ENCODE measurements at places on chromosomes 3 and 15.

DNA sequence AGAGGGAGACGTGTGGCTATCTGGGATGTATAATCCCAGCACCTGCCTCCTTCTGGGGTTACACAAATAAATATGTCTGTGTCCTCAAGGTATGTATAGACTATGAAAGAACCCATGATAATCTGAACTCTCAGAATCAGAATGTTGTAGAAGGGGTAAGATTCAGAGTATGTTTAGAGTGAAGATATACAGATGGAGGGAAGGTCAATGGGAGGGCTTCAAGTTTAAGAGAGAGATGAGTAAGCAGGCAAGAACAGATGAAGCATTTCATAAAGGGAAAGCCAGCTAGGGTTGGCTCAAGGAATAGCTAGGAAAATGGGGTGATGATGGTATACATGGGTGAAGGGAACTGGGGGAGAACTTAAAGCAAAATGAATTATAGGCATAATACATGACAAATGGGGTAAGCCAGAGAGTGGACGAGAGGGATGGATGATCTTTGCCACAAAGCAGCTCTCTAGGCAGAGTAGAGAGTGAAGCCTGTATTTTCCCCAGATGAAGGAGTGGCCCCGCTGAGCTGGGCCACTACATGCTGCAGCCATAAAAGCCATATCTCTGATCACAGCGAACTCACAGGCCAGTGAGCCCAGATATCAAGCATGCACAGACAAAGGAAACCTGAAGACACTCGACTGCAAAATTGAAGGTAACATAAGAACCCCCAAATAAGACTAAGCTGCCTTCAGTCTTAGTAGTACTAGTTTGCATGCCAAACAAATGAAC, 15.9 kb upstream of the ZBTB38 start:
- no peak for DNase-seq

- DNase-seq: no peak
Observed at GRCh38 chr3:45628746-45629145, 34.2 kb downstream of the LIMD1 start.

GRCh38 chr3:69091389-69092029, 6.8 kb downstream of the ARL6IP5 start:
- DNase-seq: no peak

GRCh38 chr3:26712211-26713026, 89.8 kb downstream of the LRRC3B start:
- peak; percentile 3 for DNase-seq

GRCh38 chr3:151037746-151038477, 47.6 kb upstream of the MED12L start:
- DNase-seq: peak; percentile 91

GRCh38 chr3:150410311-150411105, 2.4 kb downstream of the TSC22D2 start:
- DNase-seq: peak; percentile 12

DNA sequence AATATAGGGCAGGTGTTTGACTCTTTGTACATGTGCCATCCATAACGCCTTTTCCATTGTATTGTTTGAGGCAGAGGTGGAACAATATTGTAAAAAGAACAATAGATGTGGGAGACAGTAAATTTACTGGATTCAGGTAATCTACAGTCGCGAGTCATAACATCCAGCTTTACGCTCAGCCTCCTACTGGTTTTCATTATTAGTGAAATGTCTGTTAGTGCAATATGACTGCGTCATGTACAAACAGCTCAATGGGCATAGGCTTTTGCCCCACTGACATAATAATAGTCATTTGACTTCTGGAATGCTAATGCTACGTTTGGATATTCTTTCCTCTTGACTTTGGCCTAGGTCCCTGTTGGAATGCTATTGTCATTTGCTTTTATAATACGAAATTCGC, 9.5 kb downstream of the CACNA2D3 start:
- no peak for DNase-seq

- peak; percentile 53 for DNase-seq
Observed at GRCh38 chr15:44087578-44088465, 107.2 kb downstream of the FRMD5 start.

GRCh38 chr3:125186261-125186787, 26.2 kb downstream of the SLC12A8 start:
- DNase-seq: peak; percentile 34

- DNase-seq: no peak
Observed at GRCh38 chr3:133475245-133476010, 75.6 kb downstream of the BFSP2 start.

DNA sequence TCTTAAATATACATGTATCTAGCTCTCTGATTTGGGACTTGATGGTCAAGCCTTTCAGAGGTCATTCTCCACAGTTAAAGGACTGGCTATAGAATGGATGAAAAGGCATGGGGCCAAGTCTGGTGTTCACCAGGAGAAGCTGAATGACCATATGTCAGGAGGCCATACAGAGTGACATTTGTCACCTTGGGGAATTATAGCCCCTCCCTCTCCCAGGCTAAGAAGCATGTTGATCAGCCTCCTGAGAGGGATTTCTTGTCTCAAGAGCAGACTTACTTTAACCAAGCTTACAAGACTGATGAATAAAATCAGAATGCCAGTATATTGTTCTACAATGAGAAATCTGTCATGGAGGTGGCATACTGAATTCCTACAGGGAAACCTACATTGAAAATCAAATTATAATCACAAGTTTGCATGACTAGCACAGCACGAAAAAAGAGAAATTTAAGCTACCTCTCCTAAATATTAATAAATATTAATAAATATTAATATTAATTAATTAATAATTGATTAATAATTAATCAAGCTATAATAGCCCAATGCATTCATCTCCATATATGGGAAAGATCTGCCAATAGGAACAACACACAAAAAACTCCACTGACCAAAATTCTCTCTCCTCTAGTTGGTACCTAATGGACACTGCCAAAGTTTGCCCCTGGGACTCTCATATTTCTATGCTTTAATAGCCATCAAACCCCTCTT, 47.3 kb downstream of the ATP8B4 start:
- no peak for DNase-seq

DNA sequence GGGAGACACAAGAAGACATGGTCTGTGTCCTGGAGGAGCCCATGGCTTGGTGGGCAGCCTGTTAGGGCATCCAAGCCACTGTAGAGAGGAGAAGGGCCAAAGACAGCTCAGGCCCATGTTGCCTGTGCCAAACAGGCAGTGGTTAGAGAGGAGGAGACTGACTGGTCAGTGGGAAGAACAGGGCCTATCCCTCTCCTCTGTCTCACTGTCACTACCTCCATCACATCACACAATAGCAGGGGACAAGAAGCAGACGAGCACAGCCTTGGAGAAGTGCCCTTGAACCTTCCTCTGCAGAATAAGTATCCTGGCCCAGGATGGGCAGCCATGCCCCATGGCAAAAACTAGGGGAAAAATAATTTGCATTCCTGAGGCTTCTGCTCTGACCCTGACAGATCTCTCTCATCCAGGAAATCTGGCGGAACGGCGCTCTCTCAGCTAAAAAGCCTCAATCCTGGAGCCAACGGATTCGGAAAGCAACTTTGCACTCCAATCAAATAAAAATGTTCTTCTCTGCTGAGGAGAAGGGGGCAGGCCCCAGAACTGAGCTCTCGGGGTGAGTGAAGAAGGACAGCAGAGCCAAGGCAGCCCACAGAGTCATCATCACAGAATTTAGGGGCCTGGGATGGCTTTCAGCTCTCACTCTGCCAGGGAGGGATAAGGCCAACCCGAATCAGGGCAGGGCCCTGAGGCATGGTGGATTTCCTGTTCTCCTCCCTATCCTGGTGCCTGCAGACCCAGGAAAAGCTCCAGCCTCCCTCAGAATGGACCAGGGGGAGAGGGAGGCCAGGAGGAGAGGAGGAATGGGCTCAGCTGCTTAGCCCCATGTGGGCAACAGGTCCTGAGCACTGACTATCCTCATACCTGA, 1.6 kb downstream of the SHF start:
- no peak for DNase-seq

DNA sequence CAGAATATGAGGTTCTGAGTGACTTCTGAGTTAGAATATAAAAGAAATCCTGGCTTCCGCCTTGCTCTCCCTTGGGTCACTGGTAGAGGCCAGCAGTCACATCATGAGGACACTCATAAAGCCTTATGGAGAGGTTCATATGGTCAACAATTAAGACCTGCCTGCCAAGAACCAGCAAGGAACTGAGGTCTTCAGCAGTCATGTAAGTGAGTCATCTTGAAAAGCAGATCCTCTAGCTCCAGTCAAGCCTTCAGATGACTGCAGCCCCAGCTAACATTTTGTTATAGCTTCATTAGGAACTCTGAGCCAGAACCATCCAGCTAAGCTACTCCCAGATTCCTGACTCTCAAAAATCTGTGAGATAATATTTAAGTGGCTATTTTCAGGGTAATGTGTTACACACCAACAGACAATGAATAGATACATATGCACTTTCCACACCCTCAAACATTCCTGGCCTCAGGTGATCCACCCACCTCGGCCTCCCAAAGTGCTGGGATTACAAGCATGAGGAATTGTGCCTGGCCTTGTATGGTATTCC, 447.2 kb downstream of the SHQ1 start:
- DNase-seq: no peak

- peak; percentile 14 for DNase-seq
Observed at GRCh38 chr3:100650651-100651619, 41.5 kb downstream of the ADGRG7 start.

- peak; percentile 76 for DNase-seq
Observed at GRCh38 chr15:39171944-39172368, 408.9 kb upstream of the THBS1 start.

DNA sequence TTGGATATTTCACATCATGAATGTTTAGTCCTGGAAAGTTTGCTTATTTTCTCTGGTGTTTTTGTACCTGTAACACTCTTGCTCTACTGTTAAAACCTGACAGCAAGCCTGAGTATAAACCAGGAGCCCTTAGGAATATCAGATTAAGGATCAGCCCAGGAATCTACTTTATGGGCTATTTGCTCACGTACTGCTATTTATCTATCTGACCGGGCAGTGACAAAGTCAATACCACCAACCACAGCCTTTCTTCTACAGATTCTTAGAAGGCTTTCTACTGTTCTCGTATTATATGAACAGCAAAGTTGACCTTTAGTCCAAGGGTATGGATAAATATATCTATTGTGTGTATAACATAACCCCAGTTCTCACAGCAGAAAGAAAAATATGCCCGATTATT, 521.2 kb downstream of the RBMS3 start:
- no peak for DNase-seq

GRCh38 chr3:73610493-73610892, 14.2 kb downstream of the PDZRN3 start:
- DNase-seq: no peak

- DNase-seq: no peak
Observed at GRCh38 chr3:102195198-102195948, 239.4 kb upstream of the ZPLD1 start.

DNA sequence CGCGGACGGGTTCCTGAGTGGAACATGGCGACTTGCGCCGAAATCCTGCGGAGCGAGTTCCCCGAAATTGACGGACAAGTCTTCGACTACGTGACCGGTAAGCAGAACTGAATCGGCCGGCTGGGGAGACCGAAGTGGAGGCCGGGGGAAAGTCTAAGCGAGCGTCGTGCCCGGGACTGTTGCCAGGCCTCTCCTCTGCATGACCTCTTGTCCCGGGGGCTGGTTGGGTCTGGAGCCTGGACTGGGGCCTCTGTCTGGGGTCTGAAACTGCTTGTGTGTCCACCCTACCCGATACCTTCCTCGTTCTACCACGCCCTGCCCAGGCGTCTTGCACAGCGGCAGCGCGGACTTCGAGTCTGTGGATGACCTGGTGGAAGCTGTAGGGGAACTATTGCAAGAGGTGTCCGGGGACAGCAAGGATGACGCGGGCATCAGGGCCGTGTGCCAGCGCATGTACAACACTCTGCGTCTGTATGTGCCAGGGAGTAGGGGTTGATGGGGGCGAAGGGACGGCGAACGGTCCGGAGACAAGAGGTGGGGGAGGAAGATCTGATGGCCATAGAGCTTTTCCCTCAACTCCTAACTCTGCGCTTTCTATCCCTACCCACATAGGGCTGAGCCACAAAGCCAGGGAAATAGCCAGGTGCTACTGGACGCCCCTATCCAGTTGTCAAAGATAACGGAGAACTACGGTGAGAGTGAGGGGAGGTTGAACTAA, at the start of gene ABCF3:
Gene ABCF3 (plus strand): TSS at position 16 of the 718 bp plus-strand sequence. CDS start 9 bp downstream, at position 25.
- peak; percentile 47 for DNase-seq

GRCh38 chr3:189632242-189632641, 1.1 kb downstream of the TP63 start:
- no peak for DNase-seq

DNA sequence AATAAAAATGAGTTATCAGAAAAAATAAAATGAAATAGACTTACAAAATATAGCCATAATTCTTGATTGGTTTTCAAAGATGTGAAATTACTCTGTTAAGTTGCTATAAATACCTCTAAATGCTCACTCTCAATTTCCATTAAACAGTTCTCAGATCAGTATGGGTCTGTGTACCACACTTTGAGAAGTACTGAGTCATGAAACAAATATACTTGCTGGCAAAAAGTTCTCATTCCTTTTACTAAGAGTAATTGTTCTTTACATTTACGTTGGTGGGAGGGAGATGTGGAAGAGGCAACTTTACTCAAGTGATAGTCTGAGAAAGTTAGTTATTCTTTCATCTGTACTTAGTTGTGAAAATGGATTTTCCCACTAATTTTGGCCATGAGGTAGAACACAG, 96.3 kb downstream of the ZNF385D start:
- no peak for DNase-seq
